SHP77 treated with DMSO at 0.1 percent for 48 hours (cell line): ENCODE measurements at places on chromosomes 2 and 18.

- DNase-seq: no peak
These were observed 29.6 kb upstream of the RNF152 start for GRCh38 chr18:61922435-61922834.

DNA sequence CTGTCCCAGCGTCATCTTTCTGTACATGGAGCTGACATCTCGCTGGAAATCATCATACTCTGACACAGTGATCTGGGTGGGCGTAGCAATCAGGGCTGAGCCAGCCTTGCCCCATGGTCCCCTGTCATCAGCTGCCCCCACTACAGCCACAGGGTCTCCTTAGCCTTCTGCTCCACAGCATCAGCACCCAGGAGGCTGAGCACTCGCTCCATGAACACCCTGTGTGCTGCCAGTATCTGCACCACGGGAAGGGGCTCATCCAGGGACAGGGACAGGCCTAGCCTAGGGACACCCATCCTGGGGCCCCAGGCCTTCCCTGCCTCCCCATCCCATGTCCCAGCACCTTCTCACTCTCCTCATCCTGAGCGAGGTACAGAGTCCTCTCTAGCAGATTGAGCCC is 11.4 kb downstream of the ALPG start:
- no peak for DNase-seq

DNA sequence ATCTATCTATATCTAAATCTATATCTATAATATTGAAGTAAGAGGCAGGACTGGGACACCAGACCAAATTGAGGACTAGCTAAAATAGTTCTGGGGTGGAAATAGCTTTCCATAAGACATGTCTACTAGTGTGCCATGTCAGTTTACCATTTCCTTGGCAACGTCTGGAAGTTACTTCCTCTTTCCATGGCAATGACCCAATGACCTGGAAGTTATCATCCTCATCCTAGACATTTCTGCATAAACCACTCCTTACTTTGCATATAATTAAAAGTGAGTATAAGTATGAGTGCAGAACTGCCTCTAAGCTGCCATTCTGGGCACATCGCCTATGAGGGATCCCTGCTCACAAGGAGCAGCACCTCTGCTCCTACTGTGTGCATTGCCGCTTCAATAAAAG is 734.0 kb upstream of the GCFC2 start:
- no peak for DNase-seq

GRCh38 chr18:37362158-37362890 is 203.3 kb downstream of the CELF4 start:
- DNase-seq: no peak

DNA sequence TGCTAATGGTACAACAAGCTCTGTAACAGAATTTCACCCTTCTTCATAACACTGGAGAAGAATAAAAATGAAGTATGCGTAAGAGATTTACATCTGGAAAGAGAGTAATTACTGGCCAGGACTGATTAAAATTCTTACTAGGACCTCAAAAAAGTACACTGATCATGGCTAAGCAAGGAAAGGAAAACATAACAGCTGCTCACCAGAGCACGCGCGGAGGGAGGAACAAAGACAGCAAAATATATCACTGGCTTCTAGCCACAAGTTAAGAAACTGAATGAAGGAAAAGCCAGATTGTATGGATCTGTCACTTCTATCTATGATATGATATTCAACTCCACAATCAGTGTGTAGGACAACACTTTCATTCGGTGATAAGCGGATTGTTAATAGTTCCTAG is 15.6 kb upstream of the CYTIP start:
- DNase-seq: no peak

DNA sequence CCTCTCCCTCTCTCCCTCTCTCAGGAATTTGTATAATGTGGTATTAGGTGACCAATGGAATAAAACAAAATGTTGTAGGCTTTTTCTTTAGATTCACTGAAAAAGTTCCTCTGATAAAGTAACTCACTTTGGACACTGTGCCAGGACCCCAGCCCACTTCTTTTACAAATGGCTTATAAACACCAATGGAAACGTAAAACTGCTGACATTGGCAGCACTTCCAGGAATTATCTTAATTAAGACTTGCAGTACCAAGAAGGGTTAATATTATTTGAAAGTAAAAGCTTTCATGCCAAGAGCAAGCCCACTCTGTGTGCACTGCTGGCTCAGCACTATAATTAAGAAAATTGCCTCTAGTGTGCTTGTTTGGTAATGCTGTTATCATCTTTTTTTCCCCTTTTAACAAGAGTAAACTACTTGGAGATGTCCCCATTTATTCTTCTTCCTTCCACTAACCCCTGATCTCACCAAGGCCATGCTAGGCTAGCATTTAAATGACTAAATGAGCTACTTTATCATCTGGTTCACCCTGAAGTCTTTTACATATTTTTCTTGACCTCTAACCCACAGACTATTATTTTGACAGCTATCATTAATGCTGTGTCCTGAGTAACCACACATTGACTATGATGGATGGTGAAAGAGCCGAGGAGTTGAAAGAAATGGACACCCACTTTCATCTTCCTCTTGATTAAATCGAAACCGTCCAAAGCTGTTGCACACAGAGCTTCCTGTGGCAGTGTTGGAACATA is 232.2 kb upstream of the ETAA1 start:
- no peak for DNase-seq

- no peak for DNase-seq
These were observed 36.7 kb downstream of the KIAA2012 start for GRCh38 chr2:202109737-202110184.

- DNase-seq: no peak
These were observed 502.1 kb downstream of the PARD3B start for GRCh38 chr2:205047273-205047839.

DNA sequence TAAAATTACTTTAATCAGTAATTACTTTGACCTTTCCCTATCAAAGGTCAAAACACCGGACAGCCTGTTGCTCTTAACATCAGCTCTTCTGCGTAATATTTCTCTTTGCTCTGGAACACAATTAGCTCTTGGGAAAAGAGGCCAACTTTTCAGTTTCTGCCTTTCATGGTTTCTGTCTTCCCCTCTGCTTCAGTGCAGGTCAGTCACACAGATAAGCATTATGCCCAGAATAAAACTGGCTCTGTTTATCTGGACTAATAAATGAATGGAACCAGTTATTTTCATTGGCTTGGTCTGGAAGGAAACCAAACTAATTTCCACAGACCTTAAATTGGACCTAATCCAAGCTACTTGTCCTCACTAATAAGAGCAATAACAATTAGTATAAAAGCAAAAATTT is 26.2 kb upstream of the GALNT3 start:
- no peak for DNase-seq

GRCh38 chr2:188414869-188415753 is 123.4 kb downstream of the GULP1 start:
- no peak for DNase-seq

DNA sequence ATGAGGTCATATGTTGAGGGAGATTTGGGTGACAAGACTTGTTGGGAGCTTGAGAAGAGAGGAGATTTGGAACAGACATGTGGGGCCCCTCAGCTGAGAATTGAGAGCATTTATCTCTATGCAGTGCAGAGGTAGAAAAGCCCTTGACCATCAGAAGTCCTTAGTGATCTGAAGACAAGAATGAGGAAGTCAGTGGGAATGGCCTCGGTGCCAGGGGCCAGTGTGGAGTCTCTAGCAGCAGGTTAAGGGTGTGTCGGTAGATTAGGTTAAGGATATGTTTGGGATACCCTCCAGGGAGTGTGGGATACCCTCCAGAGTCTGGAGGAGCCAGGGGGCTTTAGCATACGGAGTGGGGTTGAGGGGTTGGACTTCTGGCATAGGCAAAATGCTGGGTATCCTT is 41.6 kb downstream of the FBXO48 start:
- DNase-seq: no peak

DNA sequence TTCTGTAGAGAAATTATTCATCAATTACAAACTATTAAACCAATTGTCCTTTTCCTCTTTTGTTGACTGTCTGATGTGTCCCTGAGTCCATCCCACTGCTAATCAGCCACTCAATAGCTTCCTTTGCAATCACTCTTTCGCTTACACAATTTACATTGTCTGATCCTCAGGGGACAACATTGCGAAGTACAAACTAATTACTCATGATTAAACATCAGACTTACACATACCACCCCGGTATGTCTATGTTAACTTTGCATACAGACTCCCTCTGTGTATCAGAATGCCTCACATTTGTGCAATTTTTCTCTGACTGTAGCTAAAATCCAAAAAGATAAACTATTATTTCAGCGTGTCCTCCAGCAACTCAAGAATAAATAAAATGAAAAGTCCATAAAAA is 264.4 kb upstream of the REV1 start:
- no peak for DNase-seq

- no peak for DNase-seq
These were observed 2.0 kb upstream of the MYO1B start for GRCh38 chr2:191243154-191243553.

DNA sequence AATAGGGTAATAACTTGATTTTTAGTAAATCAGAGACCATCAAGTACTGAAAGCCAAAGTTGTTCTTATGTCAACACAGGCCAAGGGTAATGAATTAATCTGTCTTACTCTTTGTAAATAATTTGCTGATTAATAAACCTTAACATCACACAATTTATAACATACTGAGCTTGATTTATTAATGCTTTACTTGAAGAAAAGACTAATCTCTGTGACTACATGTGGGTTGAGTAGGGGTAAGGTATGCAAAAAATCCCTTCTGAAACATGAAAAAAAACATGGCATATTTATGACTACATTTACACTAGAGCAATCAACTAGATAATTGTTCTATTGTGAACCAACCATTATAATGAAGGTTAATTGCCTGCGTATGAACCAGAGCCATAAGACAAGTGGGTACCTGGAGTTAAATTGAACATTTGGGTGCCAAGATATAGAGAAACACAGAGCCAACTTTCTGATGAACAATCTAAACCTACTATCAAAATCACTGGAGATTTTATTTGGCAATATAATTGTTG is 67.7 kb upstream of the GRB14 start:
- DNase-seq: no peak

DNA sequence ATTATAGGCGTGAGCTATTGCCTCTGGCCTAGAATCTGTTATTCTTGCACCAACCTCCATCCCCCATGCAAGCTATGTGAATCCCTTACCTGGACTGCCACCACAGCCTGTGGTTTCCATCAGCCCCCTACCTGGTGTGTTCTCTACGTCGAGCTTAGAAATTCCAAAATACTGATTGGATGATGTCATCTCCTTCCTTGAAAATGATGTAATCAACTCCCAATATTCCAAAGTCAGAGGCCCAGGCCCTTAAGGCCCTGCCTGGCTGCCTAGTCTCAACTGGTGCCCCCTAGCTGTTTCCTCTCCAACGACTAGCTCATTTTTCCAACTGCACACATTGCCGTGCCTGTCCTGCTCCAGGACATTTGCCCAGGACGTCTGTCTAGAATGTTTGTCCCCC is 41.3 kb upstream of the GBX2 start:
- DNase-seq: no peak

- no peak for DNase-seq
These were observed 52.4 kb downstream of the TNS1 start for GRCh38 chr2:217950401-217950871.

GRCh38 chr2:27627963-27628766 is 647 bp downstream of the CCDC121 start:
- DNase-seq: no peak

GRCh38 chr2:233371641-233372040 is 17.3 kb downstream of the DGKD start:
- DNase-seq: no peak

- peak; percentile 76 for DNase-seq
These were observed 2.2 kb upstream of the NRP2 start for GRCh38 chr2:205680067-205680466.

DNA sequence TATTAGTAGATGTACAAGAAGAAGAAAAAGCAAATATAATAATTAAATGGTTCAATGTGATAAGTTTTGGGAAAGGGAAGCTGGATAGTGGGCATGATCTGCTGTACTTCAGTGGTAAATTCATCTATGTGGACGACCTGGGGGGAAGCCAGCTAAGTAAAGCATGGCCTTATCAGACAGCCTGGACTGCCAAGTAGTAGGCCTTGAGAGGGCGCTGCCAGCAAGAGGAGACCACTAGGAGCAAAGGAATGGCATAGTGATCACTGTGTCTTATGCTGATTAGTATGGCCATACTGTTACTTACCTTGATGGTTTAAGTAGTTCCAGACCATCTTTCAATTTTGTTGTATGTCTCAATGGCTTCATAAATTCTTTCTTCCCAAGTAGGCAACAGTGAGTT is 287.6 kb downstream of the SETBP1 start:
- no peak for DNase-seq

DNA sequence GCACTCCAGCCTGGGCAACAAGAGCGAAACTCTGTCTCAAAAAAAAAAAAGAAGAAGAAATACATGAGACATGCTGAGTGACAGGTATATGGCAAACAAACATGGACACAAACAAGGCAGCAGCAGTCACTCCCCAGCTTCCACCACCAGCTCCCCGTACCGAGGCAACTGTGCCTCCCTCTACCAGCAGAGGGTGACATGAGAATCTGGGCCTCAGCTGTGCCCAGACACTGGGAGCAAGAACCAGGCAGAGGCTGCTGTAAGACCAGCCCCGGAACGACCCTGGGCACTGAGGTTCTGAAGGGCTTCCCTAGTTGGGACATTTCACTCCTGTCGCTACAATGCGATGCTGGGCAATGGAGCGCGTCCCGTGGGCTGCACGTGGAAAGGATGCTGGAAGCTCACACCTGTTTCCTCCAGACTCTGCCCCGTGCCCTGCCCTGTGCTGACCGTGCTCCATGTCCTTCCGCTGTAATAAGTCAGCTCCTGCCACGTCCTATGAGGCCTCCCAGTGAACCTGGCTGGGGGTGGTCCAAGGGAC is 37.1 kb downstream of the BOK start:
- no peak for DNase-seq

- DNase-seq: no peak
These were observed 20.7 kb downstream of the FARP2 start for GRCh38 chr2:241376808-241377207.

DNA sequence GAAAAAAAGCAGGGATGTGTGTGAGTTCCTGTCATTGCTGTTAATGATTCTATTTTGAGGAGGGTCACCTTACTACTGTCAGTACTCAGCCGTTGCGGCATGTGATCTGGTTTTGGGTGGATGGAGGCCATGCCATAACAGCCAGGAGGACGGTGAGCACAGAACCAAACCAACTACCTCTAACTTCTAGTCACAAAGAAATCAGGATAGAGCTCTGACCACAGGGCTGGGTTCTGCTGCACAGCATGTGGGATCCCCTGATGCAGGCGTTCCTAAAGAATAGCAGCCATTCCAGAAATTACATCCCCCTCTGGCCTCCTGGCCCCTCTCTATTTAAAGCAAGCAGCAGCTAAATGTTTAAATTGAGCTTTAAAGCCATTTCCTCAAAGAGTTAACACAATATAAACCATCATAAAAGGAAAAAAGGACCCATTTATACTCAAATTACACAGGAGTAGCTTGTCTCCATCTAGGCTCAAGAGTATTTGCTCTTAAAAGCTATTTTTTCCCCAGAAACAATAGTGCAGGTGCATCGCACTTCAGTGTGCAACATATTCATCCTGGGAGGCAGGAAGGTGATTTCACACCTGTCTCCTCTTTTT is 786.4 kb downstream of the RNF144A start:
- no peak for DNase-seq

- no peak for DNase-seq
These were observed 25.7 kb upstream of the NCL start for GRCh38 chr2:231489990-231490389.
